ENCODE measurements at places on chromosomes 3 and 15. TPM values are rescaled to one million over a fixed set of nuclear protein-coding genes. Genes with fewer than 3 reads are reported as not detected.

- no peak for DNase-seq
Measured at GRCh38 chr3:165336786-165337185, 140.6 kb upstream of the SLITRK3 start.

Gene CPB1
- 1.1 TPM for polyA plus RNA-seq

- peak; percentile 41 for DNase-seq
Measured at GRCh38 chr3:129051871-129052340, 8.7 kb upstream of the GP9 start.

- no peak for DNase-seq
Measured at GRCh38 chr15:33138000-33138399, 56.5 kb downstream of the FMN1 start.

GRCh38 chr15:63559753-63560152 lies 37.4 kb upstream of the FBXL22 start:
- DNase-seq: no peak

- DNase-seq: no peak
Measured at GRCh38 chr3:23162934-23163333, 40.2 kb upstream of the UBE2E2 start.

- no peak for DNase-seq
Measured at GRCh38 chr3:62057339-62058047, 315.9 kb downstream of the FEZF2 start.

GRCh38 chr15:66886686-66887273 lies 178.6 kb upstream of the SMAD3 start:
- DNase-seq: no peak

Gene PTPRG
- polyA plus RNA-seq: 24.4 TPM

Gene CPN2
- not detected for polyA plus RNA-seq

Gene TMC3
- 0.09 TPM for polyA plus RNA-seq

- no peak for DNase-seq
Measured at GRCh38 chr3:29011441-29011840, 269.4 kb upstream of the RBMS3 start.

Gene SMCO1
- 1.8 TPM for polyA plus RNA-seq

DNA sequence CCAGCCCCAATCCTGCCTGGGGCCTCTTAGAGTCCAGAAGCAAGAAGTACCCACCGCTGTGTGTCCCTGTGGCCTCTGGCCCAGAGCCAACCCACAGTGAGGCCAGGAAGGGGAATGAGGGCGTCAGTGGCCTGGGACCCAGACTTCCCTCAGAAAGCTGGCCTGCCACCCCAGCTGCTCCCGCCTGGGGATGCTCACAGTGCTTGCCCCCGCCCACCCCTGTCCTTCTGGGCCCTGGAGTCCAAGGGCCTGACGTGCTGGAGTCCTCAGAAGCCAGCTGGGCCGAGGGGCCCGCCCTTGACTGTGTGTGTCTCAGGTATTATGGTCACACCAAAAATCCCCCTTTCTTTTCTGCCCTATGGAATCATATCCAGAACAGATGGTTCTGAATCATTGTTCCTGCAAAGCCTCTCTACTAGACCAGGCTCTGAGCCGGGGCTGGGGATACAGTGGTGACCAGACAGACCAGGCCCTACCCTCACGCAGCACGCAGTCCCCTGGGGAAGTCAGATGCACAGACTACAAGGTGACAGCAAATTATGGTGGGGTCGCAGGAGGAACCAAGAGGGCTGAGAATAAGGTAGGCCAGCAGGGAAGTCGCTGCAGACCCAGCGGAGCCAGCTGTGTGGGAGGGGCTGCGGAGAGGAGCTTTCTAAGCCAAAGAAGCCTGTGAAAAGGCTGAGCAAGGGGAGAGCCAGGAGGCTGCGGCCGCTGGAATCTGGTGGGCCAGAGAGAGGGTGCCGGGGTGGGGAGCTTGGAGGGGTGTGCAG lies 99.1 kb downstream of the VGLL4 start:
- DNase-seq: peak; percentile 78

Gene LMOD3
- polyA plus RNA-seq: 113 TPM

GRCh38 chr15:89384176-89384604 lies 49.6 kb upstream of the POLG start:
- DNase-seq: no peak

DNA sequence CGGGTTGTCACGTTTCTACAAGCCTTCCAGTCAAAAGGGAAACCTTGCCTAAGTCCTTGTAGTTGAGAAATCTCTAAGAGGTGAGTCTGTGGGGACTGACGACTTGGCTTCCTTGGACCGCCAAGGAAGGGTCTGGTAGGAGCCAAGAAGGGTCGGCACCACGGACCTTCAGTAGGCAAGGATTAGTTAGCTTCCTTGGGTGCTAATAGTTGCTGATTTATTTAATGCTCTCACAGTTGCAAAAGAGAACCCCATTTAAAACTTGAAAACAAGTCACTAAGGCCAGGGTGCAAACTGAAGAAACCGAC lies 361 bp upstream of the LCMT2 start:
- DNase-seq: no peak

DNA sequence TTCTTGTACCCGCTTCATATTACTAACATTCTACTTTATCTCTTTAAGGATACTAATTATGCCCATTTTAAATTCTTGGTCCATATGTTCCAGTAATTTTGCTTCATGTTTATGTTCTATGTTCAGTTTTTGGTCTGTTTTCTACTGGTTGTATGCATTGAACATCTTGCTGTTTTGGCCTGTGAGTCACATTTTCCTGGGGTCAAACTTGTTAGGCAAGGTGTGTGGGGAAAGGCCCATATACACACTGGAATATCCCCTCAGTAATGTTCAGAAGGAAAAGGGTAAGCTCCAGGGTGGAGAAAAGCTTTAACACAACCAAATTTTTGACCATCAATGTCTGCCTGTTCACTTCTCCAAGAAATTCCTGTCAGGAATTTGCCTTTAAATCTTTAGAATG lies 337.7 kb downstream of the SLC9A9 start:
- no peak for DNase-seq

Gene CHRM5
- polyA plus RNA-seq: 0.08 TPM

GRCh38 chr3:157089455-157090221 lies 70.3 kb downstream of the CCNL1 start:
- DNase-seq: peak; percentile 70
